Kidney (tissue), 22 donors: ENCODE measurements at places on chromosomes 13 and 19.
A peak's percentile ranks its signal among the peaks of the same experiment; 100 is the strongest.

DNA sequence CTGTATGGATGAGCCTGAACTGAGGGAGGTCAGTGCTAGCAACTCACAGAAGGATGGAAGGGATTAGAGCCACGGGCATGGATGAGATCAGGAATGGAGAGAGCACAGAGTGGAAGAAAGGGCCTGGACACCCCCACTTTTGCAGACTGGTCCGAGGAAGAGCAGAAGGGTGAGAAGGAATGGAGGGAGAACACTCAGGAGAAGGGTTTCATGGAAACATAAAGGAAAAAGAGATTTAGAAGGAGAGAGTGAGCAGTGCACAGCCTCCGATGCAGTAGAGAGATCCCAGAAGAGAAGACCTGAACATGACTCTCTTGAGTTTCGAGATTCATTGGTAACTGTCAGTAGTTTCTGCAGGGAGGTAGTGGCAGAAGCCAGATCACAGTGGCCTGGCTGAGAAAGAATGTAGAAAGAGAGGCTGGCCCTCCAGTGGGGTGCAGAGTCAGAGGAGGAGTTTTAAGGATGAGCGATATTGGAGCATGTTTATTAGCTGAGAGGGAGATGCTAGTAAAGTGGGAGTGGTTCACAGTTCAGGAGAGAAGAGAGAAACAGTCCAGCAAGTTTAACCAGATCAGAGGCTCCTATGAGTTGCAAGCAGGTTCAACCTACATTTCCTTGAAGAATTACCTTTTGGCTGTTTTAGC, 108.9 kb downstream of the ZAR1L start:
- no peaks in the 10 kb centered on the region for H3K27me3 ChIP-seq
- no peaks in the 10 kb centered on the region for H3K4me1 ChIP-seq
- H3K4me3 ChIP-seq = no peak overlapping the region
- H3K36me3 ChIP-seq = no peaks in the 10 kb centered on the region

- no peak overlapping the region for H3K4me3 ChIP-seq
- H3K27me3 ChIP-seq = no peaks in the 10 kb centered on the region
- peak; percentile 85 for DNase-seq
- no peaks in the 10 kb centered on the region for H3K4me1 ChIP-seq
- H3K36me3 ChIP-seq = peaks cover 17% of the 10 kb centered on the region
- H3K27ac ChIP-seq = no peak overlapping the region
These were observed 68.0 kb upstream of the GPR183 start for GRCh38 chr13:99374994-99375737.

DNA sequence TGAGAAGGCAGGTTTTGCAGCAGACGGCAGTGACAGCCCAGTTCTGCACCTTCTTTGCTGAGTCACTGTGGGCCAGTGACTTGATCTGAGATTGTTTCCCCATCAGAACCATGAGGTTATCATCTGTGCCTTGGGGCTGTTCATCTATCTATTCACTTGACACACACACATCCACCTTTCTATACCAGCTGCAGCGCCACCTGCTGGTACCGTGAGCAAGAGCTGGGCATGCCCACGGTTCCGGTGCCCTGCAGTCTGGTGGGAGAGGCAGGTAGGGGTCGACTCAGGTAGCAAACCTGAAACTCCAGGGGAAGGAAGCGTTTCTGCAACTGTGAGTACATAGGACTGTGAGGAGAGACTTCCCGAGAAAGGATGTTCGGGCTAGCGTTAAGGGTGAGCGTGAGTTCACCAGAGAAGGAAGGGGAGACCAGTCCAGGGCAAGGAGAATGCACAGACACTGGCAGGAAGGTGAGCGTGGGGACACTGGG, 7.5 kb upstream of the LIN7B start:
- H3K4me1 ChIP-seq = no peaks in the 10 kb centered on the region
- H3K36me3 ChIP-seq = peaks cover 41% of the 10 kb centered on the region
- no peak for DNase-seq
- no peaks in the 10 kb centered on the region for H3K27me3 ChIP-seq
- no peak overlapping the region for H3K27ac ChIP-seq

- H3K4me3 ChIP-seq = no peak overlapping the region
- no peaks in the 10 kb centered on the region for H3K36me3 ChIP-seq
- peaks cover 3% of the 10 kb centered on the region for H3K4me1 ChIP-seq
- H3K27ac ChIP-seq = no peak overlapping the region
- no peaks in the 10 kb centered on the region for H3K27me3 ChIP-seq
These were observed 13.8 kb upstream of the EHD2 start for GRCh38 chr19:47699360-47699917.

GRCh38 chr13:90302107-90302506, 1045.4 kb upstream of the MIR17HG start:
- no peak overlapping the region for H3K4me3 ChIP-seq
- DNase-seq = no peak
- H3K27me3 ChIP-seq = no peaks in the 10 kb centered on the region
- no peaks in the 10 kb centered on the region for H3K36me3 ChIP-seq
- H3K4me1 ChIP-seq = no peaks in the 10 kb centered on the region
- no peak overlapping the region for H3K27ac ChIP-seq
